ENCODE measurements at places on chromosomes 11 and 22.

DNA sequence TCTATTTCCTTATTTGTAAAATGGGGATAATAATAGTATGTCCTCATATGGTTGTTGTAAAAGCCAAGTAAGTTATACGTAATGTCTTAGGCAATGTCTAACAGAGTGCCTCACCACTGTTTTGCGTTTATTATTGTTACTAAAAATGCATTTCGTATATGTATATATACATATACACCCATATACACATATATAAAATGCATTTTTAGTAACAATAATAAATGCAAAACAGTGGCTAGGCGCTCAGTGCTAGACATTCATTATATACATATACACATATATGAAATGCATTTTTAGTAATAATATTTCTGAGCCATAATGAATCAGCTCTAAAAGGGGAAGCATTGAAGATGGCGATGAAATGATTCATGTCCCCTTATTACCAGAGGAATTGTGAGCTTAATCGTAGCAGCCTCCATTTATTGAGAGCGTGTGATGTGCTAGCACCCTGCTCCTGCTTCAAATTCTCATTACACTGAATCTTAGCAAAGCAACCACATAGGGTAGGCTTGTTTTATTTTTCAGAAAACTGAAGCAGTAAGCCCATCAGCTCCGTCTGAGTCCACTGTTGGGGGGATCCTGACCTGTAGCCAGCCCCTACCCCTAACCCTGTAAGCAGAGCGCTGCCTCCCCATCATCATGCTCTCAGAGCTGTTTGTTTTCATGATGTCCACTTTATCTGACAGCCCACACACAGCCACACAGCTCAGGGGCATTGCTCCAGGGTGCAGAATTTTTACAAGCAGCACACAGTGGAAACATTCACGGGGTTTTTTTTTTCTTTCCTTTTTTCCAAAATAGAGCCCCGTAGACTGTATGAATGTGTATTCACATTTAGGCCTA, 97.1 kb upstream of the NAV2 start:
- DNase-seq: peak; percentile 64

GRCh38 chr11:114883472-114883871, 205.1 kb downstream of the NXPE2 start:
- no peak for DNase-seq

DNA sequence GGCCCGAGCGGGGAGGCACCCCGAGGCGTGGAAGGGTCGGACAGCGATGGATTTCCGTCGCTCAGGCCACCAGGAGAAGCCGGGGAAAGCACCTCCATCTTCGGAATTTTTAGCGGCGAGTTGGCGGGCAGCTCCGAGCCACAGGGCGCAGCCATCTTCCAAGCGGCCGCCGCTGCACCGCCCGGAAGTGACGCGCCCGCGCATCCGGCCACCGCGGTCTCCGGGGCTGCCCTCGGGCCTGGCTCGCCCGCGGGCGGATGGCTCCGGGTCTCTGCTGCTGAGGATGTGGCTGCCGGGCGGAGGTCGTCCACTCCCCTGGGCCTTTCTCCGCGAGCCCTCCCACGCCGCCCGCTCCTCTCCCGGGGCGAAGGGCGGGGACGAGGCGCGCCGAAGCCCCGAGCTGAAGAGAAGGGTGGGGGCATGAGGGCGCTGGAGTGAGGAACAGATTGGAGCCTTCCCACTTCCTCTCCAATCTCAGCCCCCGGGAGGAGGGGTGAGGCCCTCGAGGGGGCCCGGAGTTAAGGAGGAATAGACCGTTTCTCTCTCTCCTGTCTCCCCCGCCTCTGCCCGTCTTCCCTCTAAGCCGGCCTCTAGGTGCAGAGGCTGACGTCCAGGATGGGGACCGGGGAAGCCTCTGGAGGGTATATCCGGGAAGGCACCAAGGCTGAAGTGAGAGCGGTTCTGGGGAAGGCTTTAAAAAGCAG, at the start of gene MSANTD2:
Gene MSANTD2, minus strand, starts transcription at position 181 of the 704 bp plus-strand sequence. Its CDS starts 26 bp downstream, at position 155.
- DNase-seq: peak; percentile 81

DNA sequence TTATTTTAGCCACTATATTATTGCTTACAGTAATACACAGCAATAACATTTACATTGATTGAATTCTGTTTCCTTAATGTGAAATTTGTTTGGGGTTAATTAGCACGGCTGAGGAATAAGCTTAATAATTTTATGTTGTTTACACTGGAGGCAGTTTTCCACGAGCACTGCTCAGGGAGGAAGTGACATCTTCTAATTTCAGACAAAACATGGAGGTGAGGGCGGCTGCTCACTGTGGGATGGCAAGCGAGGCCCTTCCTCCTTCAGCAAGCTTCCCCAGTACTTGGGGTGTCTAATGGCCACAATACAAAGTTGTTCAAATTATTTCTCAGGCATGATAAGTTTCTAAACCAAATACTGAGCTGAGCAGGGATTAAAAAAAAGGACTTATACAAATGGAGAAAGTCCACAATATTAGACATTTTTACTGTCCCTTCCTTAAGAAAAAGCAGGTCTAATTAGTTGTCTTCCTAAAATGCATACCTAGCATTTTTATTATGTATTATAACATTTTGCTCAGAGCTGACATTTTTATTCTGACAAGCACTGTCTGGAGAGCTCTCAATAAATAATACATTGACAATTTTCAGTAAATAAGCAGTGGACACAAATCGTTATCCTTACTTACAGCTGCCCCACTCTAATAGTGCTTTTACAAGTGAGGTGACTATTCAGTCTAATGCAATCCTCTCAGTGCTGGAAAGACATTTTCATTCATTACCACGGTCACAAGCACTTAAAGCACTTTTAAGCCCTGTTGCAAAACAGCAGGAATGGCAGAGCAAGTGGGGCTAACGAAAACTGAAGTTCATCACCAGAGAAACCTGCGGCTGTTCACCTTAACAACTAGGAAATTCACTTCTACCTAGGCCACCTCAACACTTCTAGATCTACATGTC, 56.2 kb downstream of the SOX6 start:
- no peak for DNase-seq

DNA sequence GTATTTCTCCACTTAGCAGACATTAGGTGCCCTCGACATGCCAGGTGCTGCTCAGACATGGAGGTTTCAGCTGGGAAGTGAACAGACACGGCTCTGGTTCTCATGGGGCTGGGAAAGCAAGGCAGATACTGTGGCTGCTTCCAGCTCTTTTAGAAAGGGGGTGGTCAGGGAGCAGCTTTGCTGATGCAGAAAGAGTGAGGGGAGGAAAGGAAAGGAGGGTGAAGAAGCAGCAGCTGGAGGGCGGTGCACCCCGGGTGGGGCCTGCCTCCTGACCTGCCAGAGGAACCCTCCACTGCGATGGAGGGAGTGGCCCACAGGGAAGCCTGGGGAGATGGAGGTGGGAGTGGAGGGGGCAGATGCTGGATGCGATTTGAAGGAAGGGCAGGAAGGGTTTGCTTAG, 76.8 kb downstream of the MORC2 start:
- no peak for DNase-seq

DNA sequence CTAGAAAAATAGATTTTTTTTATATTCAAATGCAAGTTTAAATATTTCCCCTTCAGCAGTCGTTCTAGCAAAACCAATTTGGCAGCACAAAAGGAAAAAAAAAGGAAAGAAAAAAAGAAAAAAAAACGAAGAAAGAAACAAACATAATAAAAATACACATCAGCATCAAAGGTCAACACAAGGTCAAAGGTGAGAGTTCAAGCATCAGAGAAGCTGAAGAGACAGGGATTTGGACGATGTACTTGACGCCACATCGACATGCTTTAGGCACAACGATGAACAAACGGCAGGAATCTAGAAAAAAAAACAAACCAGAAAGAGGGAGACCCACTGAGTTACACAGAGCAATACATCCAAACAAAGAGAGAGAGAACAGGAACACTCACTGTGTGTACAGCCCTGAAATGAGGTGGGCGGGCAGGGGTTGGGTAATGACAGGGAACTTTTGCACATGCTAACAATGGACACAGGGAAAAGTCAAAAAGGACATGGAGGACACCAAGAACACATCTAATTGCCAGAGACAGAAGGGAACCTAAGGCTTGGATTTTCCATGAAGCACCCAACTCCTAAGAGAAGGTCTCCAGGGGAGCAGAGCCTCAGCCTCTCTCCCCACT, 19.8 kb upstream of the RAPSN start:
- peak; percentile 66 for DNase-seq

- DNase-seq: peak; percentile 48
Measured at GRCh38 chr11:61476371-61476770, 32.2 kb upstream of the LRRC10B start.

GRCh38 chr11:119338965-119339588, 1.6 kb downstream of the C1QTNF5 start:
- no peak for DNase-seq

DNA sequence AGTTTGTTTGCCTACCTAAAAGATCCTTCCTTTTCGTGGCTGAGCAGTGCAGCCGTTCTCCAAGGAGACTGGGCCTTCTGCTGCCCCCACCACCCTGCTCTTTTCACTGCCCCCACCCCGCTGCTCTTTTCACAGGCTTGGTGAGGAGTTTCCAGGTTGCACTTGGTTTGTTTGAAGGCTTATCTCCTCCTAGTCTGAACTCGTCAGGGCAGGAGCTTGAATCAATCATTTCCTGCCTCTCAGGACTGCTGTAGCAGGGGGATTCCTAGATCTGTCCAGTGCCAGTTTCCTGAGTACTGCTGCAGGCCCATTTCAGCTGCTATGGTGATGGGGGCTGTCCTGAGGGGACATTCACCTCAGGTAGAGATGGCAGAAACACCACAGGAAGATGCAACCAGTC, 10.0 kb downstream of the MED15 start:
- no peak for DNase-seq

DNA sequence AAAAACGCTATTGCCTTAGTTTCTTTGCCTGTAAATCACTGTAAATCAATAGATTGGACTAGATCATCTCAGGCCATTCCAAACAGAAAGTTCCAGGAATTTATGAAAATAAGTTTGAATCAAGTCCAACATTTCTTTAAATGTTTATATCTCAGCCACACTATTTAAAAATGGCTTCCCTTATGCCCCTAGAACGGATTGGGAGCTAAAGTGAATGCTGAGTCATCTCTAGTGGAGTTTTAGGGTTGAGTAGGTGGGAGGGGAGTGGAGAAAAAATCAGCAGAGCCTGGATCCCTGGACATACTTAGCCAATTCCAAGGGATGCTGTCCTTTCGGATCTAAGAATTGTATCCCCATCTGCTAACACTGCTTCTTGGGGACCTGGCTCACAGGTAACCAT, 48.6 kb downstream of the EHF start:
- DNase-seq: no peak

GRCh38 chr11:92504004-92504403, 279.4 kb downstream of the FAT3 start:
- no peak for DNase-seq

- no peak for DNase-seq
Measured at GRCh38 chr11:77424644-77425043, 49.2 kb downstream of the PAK1 start.

DNA sequence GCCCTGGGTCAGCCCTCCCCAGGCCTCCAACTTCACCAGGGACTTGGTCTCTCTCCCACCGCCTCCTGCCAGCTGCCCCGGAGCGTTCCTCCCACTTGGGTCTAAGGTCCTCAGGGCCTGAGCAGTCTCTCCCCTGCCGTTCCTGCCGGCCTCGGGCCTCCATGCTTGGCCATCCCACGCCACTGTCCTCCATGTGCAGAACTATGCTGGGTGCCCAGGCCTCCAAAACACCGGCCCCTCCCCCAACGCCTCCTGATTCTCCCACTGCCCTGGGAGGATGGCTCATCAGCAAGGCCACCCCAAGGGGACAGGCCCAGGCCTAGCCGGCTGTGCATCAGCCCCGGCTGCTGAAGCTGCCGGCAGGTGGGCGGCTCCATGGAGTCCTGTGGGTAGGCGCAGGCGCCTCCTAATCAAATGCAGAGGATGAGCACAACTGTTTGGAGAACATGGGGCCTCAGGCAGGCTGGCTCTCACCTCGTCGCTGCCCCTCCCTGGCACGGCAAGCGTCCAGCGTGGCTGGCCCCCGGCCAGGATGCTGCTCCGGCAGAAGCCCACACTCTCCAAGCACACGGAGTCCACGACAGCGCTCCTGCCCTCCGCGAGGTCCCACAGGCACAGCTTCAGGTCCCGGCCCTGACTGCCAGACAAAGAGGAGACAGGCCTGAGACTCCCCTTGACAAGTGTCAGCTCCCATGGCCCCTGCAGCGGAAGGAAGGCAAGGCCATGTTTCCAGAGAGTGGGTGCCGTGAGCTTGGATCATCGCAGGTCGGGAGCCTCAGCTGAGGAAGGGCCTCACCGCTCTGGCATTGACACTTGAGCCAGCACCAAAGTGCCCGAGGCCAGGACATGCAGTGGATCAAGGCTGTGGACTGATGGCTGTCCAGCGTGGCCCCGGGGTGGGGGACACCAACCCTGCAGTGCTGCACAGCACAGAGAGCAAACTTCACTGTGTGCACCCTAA, 42.6 kb downstream of the GNB1L start:
- no peak for DNase-seq

DNA sequence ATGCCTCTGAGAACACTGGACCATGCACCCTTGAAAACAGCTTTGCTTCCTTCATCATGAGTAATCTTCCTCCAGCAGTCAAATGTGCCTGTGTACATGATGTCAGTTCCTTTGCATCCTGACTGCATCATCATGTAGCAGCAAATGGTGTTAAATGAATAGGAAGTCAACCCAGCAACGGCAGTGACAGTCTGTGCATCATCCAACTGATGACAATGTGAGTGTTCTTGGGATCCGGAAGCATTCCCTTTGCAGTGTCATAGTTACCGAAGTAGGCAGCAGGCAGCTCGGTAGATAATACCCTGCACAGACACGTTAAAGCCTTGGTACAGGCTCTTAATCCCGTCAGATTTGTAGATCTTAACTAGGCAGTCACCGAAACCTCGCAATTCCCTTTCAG, 2.5 kb downstream of the WBP2NL start:
- peak; percentile 21 for DNase-seq

DNA sequence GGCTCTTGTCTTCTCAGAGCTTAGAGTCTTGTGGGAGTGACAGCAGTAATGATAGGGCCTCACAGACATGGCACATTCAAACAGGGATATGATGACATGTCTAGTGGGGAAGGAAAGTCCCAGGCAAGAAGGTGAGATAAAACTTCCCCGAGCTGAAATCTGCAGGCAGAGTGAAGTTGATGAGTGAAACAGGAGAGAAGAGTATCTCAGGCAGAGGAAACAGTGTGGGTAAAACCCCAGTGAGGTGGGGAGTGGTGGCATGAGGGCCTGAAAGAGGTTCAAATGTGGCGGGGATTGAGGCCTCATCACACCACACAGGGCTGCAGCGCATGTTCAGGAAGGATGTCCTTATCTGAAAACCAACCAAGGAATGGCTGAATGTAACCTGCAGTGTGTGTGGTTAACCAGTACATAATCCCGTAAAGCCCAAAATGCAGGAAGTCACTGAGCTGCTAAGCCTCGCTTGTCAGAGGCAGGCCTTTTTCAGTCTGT, 153.8 kb upstream of the E2F8 start:
- no peak for DNase-seq
